ENCODE measurements at places on chromosomes 16 and 17.

DNA sequence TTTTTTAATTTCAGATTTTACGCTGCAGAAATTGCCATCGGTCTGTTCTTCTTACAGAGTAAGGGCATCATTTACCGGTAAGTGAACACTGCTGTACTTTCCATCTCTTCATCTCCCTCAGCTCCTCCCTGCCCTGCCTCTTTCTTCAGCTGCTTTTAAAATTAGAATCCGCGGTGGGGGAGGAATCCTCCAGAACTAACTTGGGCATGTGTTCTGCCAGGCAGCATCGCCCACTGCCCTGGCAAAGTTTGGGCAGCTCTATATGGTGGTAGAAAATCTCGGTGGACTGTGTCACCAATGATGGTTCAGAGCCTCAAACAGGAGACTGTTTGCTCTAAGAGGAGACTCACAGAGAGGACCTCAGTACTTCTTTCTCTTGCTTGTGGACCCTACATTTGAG is 81.6 kb upstream of the CACNG3 start:
- no peak for ATAC-seq

- no peak for ATAC-seq
These were observed 21.7 kb downstream of the IL4R start for GRCh38 chr16:27335349-27336053.

GRCh38 chr16:28981517-28981916 is 3.3 kb upstream of the LAT start:
- no peak for ATAC-seq

DNA sequence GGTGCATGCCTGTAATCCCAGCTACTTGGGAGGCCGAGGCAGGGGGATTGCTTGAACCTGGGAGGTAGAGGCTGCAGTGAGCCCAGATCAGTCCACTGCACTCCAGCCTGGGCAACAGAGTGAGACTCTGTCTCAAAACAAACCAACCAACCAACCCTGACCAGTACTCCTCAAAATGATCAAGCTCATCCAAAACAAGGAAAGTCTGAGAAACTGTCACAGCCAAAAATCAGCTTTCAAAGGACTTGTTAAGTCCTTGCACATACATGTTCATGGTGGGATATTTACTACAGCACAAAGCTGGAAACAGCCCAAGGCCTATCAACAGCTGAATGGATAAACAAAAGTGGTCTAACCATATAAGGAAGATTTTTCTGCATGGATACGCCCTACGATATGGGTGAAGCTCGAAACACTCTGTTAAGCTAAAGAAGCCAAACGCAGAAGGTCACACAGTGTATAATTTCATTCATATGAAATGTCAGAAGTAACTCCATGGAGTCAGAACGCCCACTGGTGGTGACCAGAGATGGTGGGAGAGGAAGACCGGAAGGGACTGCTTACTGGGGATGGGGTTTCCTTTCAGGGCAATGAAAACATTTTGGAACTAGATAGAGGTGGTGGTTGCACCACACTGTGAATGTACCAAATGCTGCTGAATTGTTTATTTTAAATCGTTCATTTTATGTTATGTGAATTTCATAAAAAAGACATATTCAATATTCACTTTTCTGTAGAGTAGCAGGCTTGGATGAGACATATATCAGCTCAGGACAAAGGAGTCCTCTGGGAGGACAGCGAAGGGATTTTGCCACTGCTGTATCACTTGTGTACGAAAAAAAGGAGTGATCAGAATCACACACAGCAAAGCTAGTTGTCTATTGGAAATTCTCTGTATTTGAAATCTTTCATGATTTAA is 17.7 kb downstream of the CCL17 start:
- ATAC-seq = peak; percentile 67

DNA sequence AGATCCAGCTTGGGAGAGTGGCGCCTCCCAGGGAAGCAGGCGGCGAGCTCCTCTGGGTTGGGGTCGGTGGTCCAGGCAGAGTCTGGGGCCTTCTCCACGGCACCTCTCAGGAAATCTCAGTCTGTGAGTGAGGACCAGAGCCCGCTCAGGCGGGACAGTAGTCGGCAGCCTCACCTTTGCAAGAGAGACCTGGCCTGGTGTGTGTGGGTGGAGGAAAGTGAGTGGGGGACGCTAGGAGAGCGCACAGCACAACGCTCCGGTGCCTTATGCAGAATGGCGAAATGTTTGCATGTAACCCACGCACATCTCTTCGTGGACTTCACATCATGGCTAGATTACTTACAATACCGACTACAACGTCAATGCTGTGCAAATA is 2.2 kb downstream of the AHSP start:
- ATAC-seq = no peak

DNA sequence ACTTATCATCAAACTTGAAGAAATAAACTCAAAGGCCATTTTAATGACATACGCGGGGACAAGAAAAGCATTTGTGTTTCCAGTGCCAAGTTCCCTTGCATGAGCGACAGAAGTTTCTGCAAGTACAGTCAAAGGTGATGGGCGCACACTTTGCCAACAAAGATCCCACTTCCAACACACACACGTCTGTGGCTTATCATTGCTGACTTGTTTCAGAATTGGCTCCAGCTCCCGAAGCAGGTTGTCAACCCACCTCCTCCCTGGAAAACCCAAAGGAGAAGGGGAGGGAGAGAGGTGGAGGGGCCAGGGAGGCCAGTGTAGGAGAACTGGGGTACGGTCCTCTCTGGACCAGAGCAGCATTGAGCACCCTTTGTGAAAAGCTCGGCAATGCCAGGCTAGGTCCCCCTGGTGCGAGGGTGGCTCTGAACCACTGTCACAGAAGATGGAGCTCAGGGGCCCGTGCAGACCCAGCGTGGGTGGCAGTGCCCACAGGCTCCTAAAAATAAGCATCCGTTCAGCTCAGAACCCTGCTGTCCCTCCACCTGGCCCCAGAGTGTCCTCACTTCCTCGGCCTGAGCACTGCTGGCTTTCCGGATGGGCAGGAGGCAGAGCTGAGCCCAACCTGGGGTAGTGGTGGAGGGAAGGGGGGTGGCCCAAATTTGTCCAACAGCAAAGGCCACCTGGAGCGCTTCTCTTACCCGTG is 33.2 kb downstream of the RBFOX3 start:
- ATAC-seq = no peak

GRCh38 chr16:89764711-89765201 is 43.4 kb downstream of the ZNF276 start:
- ATAC-seq = peak; percentile 56

- no peak for ATAC-seq
These were observed 12.4 kb downstream of the CSF3 start for GRCh38 chr17:40027614-40028012.

DNA sequence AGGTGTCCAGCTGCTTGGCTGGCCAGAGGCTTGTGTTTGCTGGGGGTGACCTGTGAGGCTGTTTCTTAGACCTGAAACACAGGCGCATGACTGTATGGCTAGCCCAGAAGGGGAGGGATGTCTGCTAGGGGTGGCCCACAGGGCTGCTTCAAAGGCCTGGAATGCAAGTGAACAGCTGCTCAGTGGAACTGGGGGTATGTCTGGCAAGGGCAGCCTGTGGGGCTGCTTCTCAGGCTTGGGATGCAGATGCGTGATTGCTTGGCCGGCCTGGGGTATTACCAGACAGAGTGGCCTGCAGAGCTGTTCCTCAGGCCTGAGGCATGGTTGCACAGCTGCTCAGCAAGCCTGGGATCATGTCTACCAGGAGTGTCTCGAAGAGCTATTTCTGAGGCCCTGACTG is 20.5 kb downstream of the TANC2 start:
- ATAC-seq = no peak

DNA sequence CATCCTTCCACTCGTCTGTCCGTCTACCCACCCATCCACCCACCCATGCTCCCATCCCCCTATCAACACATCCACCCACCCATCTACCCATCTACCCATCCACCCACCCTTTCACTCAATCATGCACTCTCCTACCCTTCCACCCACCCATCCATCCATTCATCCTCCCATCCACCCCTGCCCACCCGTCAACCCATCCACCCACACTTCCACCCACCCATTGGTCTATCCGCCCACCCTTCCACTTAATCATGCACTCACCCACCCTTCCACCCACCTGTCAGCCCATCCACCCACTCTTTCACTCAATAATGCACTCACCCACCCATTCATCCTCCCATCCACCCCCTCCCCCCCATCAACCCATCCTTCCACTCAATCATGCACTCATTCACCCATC is 250.0 kb upstream of the EEF2KMT start:
- ATAC-seq = no peak

DNA sequence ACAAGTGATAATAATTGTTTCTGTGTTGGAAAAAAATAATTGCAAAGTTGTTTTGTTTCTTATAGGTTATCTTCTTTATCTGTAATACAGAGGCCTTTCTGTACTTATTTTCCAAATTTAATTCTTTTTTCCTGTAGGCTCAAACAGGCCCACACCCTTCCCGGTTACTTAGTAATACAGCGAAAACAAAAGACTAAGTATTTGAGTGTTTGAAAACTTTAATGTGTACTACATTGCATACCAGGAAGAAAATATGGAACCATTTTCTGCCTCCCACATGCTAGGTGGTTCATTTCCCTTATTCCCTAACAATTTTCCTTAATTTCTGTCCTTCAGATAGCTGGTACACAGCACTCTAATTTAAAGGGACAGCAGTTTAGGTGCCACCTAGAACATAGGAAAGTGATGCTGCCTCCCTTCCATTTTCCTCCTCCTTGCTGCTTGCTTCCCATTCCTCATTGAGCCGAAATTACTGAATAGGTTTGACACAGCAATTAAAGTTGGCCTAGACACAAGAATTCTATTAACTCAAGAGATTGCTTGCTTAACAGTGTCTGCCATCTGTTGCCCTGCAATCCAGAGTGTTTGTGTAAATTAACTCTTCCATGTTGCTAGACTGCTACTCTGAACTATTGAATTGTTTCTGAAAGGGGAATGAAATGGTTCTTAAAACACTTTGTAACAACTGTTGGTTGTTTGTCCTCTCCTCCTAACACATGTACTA is 24.2 kb downstream of the CYB5B start:
- peak; percentile 55 for ATAC-seq

DNA sequence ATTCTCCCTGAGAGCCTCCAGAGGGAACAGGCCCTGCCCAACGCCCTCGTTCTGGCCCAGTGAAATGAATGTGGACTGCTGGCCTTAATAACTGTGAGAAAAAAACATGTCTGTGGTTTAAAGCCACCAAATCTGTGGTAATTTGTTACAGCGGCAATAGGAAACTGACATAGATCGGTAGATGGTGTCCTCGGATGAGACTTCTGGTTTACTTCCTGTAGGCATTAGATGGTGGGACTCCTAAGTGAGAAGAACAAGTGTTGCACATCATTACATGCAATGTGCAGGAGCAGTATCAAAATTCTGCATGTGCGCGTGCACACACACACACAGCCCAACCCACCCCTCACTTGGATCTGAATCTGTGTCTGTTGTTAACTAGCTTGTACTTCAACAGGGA is 42.0 kb downstream of the CDK5R1 start:
- no peak for ATAC-seq

- no peak for ATAC-seq
These were observed 20.1 kb upstream of the MLYCD start for GRCh38 chr16:83878838-83879237.

GRCh38 chr17:37744633-37744927 is 279 bp downstream of the HNF1B start:
- ATAC-seq = no peak

- no peak for ATAC-seq
These were observed 1.6 kb downstream of the IRX3 start for GRCh38 chr16:54284931-54285413.

DNA sequence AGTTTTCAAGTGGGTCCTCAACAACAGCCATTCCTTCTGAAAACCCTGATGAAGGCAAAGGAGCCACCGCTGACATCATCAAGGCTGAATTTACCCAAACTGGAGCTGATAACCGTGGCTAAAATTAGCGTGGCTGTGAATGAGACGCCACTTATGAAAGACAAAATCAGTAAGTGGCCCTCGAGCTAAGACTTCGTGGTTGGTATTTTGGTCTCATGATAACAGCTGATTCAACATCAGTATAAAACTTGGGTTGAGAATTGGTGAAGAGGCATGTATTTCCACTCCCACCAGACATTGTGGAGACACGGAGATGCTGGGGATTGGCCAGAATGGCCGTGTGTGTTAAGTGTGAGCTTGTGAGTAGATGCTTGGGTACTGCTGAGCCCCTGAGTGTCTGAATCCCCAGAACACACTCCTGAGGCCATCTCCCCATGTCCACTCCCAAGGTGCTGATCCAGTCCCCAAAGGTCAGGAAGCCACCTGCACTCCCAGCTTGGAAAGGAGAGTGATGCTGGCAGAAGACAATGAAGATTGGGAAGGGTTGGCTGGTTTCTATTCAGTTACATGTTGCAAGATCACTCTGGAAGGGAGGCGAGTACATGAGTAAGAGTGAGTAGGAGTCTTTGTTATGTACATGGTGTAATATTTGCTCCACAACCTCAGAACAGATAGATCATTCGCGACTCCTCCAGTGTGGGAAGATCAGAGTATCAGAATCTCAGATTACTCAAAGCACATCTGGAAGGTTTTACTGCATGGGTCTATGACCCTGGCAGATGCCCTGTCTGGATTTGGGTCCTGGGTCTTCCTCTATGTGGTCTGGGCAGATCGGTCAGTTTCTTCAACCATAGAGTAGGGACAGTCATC is 207.7 kb downstream of the HS3ST3A1 start:
- ATAC-seq = no peak

GRCh38 chr16:65117811-65118448 is 3.9 kb downstream of the CDH11 start:
- ATAC-seq = peak; percentile 45

Measured in gastroesophageal sphincter (tissue), 4 donors.